ENCODE measurements at places on chromosomes 1 and 21. TPM values are rescaled to one million over a fixed set of nuclear protein-coding genes. Genes with fewer than 3 reads are reported as not detected.

DNA sequence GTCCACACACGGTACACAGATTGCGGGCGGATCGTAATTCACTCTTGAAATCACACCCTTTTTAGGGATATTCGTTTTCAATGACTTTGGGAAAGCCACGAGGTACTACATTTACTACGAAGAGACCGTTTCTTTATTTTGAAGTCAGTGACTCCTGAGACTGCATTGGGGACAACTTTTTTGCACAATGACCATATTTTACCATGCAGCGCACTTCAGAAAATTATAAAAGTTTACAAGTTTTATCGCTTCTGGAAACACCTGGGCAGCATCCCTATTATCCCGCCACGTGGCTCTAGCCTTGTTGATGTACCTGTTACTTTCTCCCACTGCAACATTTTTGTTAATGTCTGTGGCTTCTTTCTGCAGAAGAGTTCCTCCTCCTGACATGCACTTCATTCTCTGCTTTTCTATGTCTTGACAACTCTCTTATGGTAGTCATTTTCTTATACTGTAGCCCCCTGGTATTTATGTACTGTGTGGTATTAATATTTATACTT, 1.3 kb upstream of the AKT3 start:
- no peaks in the 10 kb centered on the region for H3K36me3 ChIP-seq
- H3K27ac ChIP-seq = peak overlapping the region; percentile 95
- peaks cover 21% of the 10 kb centered on the region for H3K27me3 ChIP-seq
- H3K4me3 ChIP-seq = peak overlapping the region; percentile 92

- H3K27me3 ChIP-seq = peaks cover 29% of the 10 kb centered on the region
- H3K4me3 ChIP-seq = no peak overlapping the region
- H3K4me1 ChIP-seq = no peaks in the 10 kb centered on the region
- H3K36me3 ChIP-seq = no peaks in the 10 kb centered on the region
- H3K27ac ChIP-seq = no peak overlapping the region
Observed at GRCh38 chr1:37009521-37009920, 24.8 kb downstream of the GRIK3 start.

DNA sequence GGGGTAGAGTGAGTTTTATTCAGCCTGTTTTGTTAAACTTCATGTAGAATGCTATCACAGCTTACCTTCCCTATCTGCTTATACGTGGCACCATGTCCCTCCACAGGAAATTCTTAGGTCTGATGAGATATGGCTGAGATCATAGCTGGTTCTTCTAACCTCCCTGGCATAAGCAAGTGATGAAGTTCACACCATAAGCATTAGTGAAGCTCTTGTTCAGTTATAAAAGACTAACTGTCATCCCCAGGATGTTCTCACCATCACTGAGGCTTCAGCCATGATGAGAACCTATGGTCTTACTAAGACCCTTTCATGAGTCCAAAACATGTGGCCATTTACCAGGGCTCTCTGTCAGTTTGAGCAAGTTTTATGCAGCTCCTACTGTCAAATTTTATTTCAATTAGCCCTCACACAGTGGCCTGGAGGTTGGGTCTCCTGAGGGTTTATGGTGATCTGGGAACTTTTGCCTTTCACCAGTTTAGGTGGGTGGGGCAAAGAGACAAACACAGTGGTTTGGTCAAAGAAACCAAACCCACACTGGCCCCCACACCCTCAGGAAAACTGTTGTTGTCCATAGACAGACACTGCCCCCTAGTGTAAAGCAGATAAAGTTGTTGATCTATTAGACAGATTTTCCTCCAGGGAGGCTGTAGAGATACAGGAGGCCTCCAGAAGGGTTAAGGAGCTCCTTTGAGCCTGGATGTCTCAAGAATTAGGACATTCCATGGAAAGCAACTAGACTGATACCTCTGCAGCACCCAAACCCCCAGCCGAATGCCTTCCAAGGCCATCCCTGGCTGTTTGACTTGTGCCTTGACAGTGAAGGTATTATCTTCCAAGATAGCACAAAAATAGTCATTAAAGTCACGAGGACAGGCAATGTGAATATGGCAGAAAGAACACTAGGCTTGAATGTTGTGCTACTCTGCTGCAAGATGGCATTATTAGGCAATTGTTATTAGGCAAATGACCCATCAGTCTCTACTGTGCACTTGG, 5.0 kb downstream of the SLC22A15 start:
- no peak overlapping the region for H3K27ac ChIP-seq
- no peak for DNase-seq
- peaks cover 10% of the 10 kb centered on the region for H3K4me1 ChIP-seq
- H3K4me3 ChIP-seq = no peak overlapping the region
- peaks cover 3% of the 10 kb centered on the region for H3K27me3 ChIP-seq

GRCh38 chr1:165852871-165853270, 25.5 kb downstream of the UCK2 start:
- H3K4me3 ChIP-seq = no peak overlapping the region
- H3K36me3 ChIP-seq = peaks cover 2% of the 10 kb centered on the region
- H3K27ac ChIP-seq = no peak overlapping the region
- H3K4me1 ChIP-seq = peaks cover 38% of the 10 kb centered on the region

Gene ANKRD65
- 18.1 TPM for total RNA-seq

DNA sequence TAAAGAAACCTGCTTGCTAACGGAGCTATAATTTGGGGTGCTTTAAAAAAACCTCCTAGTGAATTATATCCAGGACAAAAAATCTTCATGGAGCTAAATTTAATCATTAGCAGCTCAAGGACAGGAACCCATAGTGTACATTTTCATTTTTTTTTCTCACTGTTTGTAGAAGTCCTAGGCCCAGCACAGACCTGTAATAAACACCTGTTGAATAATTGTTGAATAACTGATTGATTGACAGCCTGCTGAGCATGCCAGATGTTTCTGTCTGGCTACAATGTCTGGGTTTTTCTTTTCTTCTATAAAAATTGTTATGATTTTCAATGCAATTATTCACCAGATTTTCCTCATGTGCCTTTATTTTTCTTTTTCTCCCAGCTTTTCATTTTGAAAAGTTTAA, 10.9 kb upstream of the GALNT2 start:
- peaks cover 3% of the 10 kb centered on the region for H3K27me3 ChIP-seq
- H3K27ac ChIP-seq = no peak overlapping the region
- no peak overlapping the region for H3K4me3 ChIP-seq
- H3K4me1 ChIP-seq = no peaks in the 10 kb centered on the region
- no peaks in the 10 kb centered on the region for H3K36me3 ChIP-seq

Measured in progenitor cell of endocrine pancreas (in vitro differentiated cells).